Sciatic nerve (tissue), 2 donors: ENCODE measurements at places on chromosomes 16 and 17. TPM values are rescaled to one million over a fixed set of nuclear protein-coding genes. Genes with fewer than 3 reads are reported as not detected.

The APOBR gene
- total RNA-seq = 2.9 TPM

The MT1G gene
- 2.5 TPM for total RNA-seq

GRCh38 chr17:50365165-50365564, 7.8 kb downstream of the MRPL27 start:
- DNase-seq = no peak

DNA sequence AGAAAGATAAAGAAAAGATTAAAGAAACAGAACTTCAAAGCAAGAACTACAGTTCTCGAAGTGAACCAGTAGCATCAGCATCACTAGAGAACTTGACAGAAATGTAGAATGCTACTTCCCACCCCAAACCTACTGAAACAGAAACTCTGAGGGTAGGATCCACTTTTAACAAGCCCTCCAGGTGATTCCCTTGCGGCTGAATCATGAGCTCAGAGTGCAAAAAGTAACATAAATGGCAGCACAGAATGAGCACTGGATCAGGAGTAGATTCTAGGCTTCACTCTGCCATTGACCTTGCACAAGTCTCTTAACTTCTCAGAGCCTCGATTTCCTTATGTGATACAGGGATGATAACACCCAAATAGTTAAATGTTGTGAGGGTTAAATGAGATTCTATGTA, 5.8 kb downstream of the TOM1L2 start:
- no peak for DNase-seq

DNA sequence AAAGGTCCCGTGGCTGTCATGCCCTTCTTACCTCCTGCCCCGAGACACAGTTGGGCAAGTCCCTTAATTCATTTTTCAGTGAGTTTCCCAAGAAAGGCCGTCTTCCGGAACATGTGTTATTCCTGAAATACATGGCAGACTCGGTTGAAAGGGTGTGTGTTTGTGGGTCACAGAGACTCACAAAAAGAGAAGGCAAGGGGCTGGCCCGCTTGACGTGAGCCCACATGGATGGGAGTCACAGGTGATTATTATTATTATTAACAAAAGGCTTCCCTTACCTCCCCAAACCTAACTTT, 34.1 kb upstream of the CCR7 start:
- no peak for DNase-seq

- DNase-seq = no peak
Measured at GRCh38 chr17:50316016-50316587, 29.8 kb upstream of the XYLT2 start.

GRCh38 chr17:38851434-38851833, 2.1 kb downstream of the RPL23 start:
- DNase-seq = no peak

DNA sequence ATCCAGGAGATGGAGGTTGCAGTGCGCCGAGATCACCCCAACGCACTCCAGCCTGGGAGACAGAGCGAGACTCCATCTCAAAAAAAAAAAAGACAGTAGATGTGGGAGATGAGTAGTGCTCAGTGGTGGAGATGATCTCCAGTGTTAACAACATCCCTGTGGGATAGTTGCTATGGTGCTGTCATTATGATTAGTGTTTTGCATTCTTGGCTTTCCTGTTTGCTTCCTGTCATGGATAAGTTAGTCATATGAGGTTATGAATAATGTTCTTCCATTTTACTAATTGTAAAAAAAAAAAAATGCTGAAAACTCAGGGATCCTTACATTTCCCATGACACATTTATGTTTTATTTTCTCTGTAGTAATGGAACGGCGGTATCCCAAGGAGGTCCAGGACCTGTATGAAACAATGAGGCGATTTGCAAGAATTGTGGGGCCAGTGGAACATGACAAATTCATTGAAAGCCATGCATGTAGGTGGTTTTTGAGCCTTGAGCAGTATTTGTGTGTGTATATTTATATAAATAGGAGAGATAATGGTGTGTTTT, 24.5 kb upstream of the DUSP14 start:
- no peak for DNase-seq

GRCh38 chr16:85550953-85551924, 61.9 kb upstream of the GSE1 start:
- no peak for DNase-seq

GRCh38 chr16:57947261-57947660, 23.7 kb downstream of the CNGB1 start:
- DNase-seq = no peak
